ENCODE measurements at places on chromosomes 5 and 9.

- no peak for DNase-seq
Observed at GRCh38 chr5:158809310-158809850, 290.3 kb downstream of the EBF1 start.

DNA sequence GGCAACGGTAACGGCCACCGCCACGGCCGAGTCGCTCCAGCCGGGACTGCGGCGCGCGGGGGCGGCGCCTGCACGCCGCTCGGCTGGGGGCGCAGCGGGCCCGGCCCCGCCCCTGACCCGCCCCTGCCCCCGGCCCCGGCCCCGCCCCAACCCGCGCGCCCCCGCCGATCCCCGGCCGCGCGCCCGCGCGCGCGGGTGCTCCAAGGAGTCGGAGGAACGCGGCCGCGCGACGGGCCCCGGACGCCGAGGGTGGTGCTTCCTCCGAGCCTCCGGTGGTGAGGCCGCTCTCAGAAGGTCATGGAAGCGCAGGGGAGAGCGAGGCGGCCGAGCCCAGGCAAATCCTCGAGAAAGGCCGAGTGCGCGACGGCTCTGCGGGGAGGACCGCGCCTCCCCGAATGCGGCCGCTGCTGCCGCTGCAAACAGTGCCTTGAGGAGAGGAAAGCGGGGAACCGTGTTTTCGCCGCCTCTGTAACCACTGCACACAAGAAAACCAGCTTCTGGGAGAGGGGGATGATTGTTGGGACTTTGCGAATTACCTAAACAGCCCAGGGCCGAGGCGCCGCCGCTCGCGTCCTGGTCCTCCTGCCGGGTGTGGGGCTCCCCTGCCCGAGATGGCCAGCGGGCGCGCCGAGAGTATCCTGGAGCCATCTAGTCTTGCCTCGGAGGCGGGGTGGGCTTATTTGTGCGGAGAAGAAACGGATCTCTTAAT is at the start of gene LIFR:
LIFR (minus strand) TSS at position 48 of the 709 bp plus-strand sequence. CDS start 25,999 bp downstream, outside the sequence.
- peak; percentile 14 for DNase-seq

- peak; percentile 10 for DNase-seq
Observed at GRCh38 chr9:129206905-129207304, 28.8 kb upstream of the IER5L start.

DNA sequence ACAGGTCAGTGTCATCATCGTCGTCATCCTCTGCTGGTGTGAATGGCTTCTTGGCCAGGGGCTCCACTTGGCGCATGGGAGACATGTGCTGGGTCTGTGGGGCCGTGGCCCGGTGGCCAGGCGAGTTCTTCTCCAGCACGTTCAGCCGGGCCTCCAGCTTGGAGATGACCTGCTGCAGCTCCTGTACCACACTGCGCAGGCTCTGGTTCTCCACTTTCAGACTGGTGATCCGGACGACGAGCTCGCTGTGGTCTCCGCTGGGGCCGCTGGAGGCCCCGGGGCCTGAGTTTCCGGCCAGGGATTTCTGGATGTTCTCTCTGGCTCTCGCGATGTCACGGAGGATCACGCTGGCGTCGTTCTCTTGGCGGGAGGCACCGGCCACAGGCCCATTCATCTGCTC is 40.6 kb downstream of the ZNF484 start:
- no peak for DNase-seq

- no peak for DNase-seq
Observed at GRCh38 chr9:102362470-102363132, 624.2 kb upstream of the GRIN3A start.

- DNase-seq, result no peak
Observed at GRCh38 chr9:86098824-86099700, at the start of gene GOLM1. GOLM1 (minus strand) TSS chr9:86099558; CDS start chr9:86079320, 20,238 bp downstream.

- DNase-seq, result no peak
Observed at GRCh38 chr9:131875828-131876485, 136.1 kb upstream of the RAPGEF1 start.

Measured in CD4-positive, alpha-beta T cell treated with Interleukin-15 for 4 hours (primary cell).